ENCODE measurements at places on chromosomes 2 and 18.

DNA sequence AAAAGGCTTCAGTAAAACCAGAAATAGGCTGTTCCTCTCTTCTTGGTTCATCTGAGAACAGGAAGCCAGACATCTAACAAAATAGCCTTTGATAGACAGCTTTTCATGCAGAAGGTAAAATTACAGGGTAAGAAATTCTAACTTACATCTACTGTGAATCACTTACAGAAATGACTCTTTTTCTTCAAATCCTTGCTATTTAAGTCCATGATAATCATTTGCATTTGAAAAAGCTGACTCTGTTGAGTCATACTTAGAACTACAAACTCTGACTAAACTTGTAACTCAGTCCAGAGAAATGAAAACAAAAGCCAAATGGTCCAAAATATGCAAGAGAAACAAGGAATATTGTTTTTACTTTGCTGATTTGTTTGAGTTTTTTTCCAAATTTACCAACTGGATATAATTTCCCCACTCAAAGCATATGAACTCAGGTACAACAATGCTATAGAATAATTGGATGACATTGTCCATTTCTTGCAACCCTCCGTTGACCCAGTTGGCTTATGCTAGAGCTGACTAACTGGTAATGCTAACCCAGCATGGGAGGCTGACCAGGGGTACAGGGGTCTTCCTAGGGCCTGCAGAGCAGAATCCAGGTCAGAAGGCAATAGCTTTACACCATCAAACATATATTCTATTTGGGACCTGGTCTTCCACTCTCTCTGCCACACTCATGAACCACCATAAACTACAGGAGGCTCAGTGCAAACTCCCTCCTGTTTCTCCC is 18.8 kb upstream of the MREG start:
- DNase-seq, result no peak

GRCh38 chr2:197088694-197089093 is 162.2 kb upstream of the PGAP1 start:
- no peak for DNase-seq

DNA sequence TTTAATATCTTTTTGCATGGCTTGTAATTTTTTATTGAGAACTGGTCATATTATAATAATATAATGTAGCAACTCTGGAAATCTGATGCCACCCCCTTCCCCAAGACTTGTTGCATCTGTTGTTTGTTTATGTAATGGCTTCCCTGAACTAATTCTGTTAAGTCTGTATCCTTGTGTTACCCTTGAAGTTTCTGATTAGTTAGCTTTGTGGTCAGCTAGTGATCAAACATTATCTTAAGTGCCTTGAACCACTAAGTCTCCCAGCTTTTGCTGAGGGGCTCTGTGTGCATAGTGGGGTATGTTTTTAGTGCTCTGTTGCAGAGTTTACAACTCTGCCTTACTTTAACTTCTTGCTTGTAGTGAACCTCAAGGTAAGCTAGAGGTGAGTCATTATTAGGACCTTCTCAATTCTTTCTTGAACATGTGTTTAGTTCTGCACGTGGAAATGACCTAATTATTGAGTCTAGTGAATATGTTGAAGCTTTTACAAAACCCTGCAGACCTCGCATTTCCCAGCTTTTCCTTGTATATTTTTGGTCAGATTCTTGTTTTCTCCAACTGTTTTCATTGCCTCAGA is 24.8 kb downstream of the SMCHD1 start:
- DNase-seq, result no peak

DNA sequence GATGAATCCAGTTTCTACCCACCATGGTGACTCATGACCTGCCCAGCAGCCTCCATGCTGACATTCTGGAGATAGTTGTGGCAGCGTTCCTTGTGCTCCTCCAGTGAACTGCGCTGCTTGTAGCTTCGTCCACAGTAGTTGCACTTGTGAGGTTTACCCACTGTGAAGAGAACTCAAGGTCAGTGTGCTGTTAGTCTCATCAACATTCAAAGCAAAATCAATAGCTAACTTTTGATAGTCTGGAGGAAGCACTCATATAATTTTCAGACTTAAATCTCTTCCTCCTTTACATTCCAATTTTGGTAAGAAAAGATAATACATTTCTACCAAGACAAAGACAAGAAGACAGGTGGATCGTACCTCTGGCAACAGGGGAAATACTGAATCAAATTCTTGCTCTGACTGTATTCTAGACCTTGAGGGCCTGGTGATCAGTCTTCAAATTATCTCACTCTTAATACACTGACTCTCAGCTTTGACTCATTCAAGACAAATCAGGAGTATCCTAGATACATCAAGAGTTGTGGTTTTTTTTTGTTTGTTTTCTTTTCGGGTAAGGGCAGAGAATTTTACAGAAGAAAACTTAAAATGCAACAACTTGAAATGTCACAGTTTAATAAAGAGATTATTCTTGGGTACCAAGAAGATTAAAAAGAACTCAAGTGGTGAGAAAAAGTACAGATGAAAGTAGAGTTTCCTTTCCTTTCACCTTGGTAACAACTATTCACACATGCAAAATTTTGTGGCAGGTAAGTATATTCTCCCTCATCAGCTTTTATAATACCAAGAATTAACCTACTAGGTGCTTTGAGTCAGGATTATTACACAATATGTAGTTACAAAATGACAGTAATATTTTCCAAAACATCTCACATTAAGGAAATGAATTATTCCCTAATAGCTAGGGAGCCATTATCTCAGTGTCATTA is 129.2 kb downstream of the IKZF2 start:
- DNase-seq, result no peak

GRCh38 chr2:274503-274902 is 9.8 kb downstream of the ACP1 start:
- no peak for DNase-seq

DNA sequence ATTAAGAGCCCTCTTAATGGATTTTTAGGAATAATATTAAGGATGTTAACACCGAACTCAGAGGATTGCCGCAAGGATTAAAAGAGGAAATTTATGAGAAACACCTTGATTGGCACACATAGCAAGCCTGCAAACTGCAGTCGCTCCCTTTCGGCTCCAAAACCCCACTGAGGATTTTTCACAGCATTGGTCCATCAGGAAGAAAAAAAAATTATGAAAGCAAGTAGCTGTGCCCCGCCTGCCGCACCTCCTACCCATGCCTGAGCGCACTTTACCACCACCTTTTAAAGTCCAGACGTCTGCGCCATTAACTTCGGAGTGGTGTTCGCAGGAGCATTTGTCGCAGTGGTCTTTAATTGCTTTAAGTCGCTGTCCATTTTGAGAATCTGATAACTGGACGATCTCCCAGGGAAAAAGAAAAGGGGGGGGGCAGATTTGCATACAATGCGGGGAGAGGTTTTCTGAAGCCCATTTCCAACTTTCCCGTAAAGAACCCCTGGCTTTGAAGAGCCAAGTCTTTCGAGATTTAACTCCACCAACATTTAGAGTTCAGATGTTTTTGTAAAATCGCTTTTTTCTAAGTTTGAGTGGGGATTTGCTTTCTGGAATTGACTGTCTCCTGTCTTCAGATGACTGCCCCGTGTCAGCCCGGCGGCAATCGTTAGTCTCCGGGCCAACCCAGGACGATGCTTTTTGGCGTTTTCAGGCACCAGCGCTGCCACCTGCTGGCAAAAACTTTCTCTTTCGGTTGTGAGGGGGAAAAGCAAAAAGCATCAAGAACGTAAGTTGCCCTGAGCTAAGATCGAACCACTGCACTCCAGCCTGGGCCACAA is 913 bp upstream of the TRABD2A start:
- peak; percentile 42 for DNase-seq

DNA sequence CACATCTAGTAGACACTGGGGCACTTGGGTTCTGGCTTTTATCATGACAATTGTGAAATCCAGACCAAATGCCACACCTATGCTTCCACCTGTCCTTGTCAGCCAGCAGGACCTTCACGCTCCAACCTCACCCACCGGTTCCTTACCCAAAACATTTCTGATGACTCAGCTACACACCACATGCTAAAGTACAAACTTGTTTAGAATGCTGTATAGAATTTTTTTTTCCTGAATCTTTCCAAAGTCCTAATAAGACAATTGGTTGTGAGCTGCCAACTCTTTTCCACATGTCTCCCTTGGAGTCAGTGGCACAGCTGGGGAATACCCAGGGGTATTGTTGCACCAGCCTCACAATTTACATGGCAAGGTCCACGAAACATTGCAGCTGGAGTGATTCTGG is 75.5 kb upstream of the LPIN2 start:
- DNase-seq, result no peak

DNA sequence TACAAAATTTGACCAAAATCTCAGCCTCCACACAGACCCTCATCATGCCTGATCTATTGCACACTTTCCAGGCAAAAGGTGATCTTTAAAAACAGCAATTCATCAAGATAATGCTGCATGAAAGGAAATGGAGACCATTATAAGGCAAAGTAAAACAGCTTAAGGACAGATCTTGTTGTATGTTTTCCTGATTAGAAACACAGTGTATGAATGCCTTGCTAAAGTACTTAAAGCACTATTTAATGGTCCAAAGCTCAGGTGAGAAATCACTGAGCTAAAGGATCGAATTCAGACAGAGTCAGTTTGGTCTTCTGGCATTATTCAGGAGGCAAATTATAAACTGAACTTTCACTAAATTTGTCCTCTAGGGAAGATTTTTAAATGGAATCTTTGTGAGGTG is 18.7 kb upstream of the FTCDNL1 start:
- DNase-seq, result no peak

DNA sequence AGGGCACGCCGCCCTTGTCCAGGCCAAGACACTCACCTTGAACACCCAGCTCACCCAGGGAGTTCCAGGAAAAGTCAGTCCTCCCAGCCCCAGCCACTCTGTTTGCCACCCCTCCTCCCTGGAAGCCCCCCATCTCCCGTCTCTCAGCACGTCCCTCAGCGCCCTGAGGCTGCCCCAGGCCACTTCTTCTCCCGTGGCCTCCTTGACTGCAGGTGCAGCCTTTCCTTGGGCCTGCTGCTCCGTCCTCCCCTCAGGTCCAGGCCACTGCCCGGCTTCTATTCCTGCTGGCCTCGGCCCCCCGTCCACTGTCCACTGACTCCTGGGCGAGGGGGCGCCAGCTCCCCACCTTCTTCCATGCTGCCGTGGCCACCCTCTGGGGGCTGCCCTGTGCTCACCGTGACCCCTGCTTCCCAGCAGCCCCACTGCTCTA is 239.1 kb downstream of the HDAC4 start:
- DNase-seq, result no peak

DNA sequence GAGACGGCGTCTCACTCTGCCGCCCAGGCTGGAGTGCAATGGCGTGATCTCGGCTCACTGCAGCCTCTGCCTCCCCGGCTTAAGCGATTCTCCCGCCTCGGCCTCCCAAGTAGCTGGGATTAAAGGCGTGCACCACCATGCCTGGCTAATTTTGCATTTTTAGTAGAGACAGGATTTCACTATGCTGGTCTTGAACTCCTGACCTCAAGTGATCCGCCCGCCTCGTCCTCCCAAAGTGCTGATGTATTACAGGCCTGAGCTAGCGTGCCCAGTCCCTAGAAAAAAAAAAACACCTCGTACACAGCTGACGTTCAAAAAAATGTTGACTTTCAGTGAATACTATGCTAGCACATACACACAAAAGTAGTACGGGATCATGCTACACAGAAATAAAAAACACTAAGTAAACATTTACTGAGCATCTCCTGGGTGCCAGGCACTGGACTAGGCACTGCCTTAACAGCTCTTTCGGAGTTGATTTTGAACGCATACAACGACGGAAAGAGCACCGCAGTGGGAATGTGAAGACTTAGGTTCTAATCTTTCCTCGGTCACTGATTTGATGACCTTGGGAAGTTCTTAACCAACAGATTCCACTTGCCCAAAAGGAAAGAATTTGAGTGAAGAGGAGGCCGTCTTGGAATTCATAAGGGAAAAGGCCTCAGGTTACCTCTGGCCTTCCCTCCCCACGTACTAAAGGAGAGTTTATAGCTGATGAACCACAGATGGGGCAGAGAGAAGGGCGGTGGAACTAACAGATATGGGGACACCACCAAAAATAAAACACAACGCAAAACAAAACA is 1.1 kb downstream of the DNAJC27 start:
- no peak for DNase-seq

DNA sequence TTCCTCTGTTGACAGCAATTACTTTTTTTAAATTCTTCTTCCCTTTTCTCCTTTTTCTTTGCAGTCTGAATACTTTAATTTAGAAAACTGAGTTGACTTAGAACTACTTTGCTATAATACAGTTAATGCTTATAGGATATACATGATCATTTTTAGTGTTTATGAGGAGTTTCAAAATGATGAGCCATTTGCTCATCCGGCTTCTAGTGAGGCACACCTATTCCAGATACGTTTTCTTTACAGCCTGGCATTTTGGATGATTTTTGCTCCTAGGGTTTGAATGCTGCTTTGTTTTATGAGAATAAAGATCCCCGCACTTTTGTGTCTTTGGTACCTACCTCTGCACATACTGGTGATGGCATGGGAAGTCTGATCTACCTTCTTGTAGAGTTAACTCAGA is 52.8 kb downstream of the EIF5B start:
- no peak for DNase-seq

GRCh38 chr2:112885506-112885902 is 25.5 kb upstream of the IL37 start:
- DNase-seq, result no peak

DNA sequence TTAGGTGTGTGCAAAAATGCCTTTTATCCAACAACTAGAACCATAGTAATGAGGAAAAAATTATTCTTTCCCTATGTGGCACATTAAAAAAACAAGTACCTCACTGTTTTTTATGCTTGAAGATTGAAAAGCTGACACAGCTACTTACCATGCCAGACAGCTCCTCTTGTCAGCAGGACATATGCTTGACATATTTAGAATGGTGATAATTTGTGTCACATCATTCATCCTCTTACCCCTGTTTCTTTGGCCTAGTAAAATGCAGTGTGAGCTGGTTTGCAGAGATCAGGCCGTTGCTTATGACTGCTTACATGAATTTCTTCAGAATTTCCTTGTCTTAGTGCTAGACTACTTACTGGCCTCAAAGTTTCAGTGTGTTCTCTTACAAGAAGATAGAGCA is 869.9 kb downstream of the LRP1B start:
- DNase-seq, result no peak

DNA sequence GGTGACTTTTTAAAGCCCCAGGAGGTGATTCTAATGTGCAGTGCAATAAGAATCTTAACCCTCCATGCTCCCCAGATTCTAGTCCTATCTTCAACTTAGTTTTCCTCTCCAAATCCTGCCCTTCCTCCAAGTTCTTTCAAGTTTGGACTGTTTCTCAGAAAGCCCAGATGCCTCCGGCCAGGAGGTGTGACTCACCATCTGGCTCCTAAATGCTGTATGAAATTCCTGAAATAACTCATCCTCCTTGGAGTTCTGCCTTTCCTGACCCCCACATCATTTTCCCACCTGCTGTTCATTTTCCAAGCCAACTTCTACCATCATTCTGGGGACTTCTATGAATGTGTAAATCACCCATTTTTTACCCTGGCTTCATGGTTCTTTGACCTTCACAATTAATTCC is 118.2 kb upstream of the NOL4 start:
- DNase-seq, result no peak

- no peak for DNase-seq
Observed at GRCh38 chr18:63567276-63567675, 19.9 kb upstream of the SERPINB13 start.

- DNase-seq, result no peak
Observed at GRCh38 chr2:83067947-83068346, 1391.1 kb downstream of the SUCLG1 start.

GRCh38 chr18:75211626-75211952 is 992 bp downstream of the TSHZ1 start:
- DNase-seq, result no peak

GRCh38 chr2:108626995-108627394 is 92.3 kb upstream of the RANBP2 start:
- DNase-seq, result no peak

GRCh38 chr2:83970217-83970929 is 488.7 kb downstream of the SUCLG1 start:
- no peak for DNase-seq

- DNase-seq, result no peak
Observed at GRCh38 chr2:180677200-180677599, 303.2 kb upstream of the UBE2E3 start.
